HS-27A (cell line): ENCODE measurements at places on chromosomes 7 and 10.

DNA sequence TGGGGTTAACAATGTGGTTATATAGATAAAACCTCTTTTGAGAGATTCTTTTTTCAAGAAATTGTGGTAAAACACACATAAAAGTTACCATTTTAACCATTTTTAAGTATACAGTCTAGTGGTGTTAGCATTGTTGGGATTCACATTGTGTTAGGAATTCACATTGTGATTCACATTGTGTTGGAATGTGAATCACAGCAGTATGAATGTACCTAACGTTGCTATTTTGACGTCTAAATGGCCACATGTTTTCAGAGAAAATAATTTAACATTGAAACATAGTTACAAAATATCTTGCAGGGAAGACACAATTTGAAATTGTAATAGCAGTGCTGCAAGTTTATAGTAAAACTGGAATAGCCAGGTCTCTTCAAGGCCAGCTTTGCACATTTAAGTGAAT, 129.0 kb downstream of the BICC1 start:
- no peak for DNase-seq

GRCh38 chr7:7486362-7486761, 49.3 kb downstream of the COL28A1 start:
- no peak for DNase-seq

DNA sequence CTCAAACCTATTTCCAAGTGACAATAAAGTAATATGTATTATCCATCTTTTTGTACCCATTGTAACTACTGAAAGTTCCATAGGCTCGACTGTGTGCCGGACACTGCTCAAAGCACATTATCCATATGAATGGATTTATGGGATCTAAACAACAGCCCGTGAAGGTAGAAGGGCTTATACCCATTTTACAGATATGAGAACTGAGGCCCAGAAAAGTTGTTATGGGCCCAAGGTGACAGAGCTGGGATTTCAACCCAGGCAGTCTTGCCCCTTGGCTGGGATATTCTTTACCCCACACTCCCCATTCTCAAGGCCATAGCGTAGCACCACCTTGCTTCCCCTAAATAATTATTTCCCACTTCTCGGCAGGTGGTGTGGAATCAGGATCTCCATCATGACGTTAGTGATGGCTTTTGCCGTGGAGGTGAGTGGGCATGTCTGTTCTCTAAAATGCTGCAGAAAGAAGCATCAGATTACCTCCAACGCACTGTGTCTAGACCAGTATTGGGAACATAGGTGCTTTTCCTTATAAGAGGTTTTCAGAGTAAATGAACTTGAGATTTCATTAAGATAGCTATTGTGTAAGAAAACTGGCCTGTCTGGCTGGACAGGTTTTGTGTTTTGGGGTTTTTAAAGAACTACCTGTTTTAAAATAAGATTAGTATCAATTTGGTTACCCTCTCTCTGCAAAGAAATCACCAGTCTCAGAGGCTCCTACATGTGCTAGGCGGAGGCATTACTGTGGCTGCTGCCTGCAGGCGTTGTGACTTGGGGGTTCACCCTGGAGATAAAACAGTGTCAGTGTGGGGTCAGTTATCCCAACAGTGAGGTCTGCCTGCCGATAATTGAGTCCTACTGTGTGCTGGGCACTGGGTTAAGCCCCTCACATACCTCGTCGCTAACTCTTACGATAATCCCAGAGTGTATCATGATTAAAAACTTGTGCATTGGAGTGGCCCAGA, 85.1 kb upstream of the SDK1 start:
- no peak for DNase-seq

DNA sequence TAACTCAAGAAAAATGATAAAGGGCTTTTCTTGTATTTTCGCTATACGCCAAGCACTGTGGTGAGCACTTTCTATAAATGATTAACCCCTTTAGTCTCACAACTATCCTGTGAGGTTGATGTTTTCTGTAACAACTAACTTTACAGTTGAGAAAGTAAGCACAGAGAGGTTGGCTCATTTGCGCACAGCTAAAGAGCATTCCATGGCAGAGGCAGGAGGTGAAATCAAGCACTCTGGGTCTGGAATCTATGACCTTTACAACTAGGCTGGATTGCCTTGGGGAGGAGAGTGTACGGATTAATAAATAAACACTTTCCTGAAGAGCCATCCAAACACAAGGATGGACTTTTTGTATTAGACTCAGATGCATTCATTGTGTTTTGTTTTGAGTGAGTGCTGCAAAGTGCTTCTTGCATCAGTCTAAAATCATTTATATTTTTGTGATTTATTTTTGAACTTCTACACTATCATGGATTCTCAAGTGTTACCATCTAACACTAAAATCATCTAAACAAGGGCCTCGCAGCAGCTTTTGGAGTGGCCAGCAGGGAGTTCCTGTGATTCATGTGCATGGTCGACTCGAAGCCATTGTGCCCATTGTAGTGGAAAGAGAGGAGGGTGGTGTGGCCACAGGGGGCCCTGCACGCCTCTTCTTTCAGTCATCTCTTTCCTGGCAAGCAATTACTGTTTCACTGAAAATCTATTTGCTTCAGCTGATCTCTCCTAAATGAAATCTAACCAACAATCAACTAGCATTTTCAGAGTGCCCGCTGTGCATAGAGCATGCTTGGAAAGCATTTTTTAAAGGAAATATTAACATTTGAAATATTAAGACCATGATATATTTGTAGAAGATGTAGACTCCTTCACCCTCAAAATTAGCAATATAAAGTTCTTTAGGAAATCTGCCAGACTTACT, 633.4 kb upstream of the COBL start:
- no peak for DNase-seq

DNA sequence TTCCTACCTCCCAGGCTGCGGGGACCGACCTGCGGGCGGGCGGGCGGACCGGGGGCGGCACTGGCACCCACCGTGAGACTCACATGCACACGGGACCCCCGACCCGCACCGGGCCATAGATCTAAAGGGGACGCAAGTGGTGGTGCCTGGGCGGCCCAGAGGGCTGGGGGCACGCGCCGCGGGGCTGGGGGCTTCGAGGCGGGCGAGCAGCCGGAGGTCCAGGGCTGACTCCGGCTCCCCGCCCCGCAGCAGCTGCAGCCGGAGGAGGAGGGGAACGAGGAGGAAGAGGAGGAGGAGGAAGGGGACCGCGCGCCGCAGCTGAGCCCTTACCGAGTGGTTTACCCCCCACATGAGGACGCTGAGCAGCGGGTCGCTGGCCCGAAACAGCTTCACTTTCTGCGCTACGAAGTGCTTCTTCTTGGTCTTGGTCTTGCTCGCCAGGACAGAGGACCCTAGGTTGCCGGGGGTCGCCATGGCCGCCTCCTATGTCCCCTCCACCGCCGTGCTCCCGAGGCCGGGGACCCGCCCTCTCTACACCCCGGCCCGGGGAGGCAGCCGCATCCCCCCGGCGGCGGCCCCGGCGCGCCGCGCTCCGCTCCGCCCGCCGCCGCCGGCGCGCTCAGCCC, 412 bp downstream of the PIP4K2A start:
- no peak for DNase-seq

DNA sequence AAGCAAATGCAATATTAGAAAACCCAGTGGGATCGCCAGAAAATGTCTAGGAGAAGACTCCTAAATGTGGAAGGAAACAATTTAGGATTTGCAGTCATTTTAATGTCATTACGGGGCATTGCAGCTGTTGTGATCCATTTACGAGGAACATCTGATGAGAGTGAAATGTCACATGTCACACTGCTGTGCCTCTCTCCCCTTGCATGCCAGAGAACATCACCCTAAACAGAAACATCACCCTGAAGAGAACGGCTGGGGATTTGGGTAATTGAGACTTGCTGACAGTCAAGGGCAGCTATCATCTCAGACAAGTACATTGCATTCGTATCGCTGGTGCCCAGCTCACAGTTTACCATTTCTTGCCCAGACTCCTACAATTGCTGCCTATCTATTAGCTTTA, 785.7 kb upstream of the POM121L12 start:
- DNase-seq, result no peak

- DNase-seq, result no peak
Measured at GRCh38 chr7:1720326-1720725, 50.2 kb downstream of the ELFN1 start.

- no peak for DNase-seq
Measured at GRCh38 chr10:7218968-7219367, 191.9 kb downstream of the SFMBT2 start.

DNA sequence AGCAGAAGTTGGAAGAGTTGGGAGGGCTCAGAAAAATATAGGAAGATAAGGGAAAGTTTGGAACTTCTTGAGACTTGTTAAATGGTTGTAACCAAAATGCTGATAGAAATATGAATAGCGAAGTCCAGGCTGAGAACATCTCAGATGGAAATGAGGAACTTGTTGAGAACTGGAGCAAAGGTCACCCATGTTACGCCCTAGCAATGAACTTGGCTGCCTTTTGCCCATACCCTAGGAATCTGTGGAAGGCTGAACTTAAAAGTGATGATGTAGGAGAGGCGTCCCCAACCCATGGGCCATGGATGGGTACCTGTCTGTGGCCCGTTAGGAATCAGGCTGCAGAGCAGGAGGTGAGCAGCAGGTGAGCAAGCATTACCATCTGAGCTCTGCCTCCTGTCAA, 347.8 kb downstream of the ARL4A start:
- DNase-seq, result no peak

DNA sequence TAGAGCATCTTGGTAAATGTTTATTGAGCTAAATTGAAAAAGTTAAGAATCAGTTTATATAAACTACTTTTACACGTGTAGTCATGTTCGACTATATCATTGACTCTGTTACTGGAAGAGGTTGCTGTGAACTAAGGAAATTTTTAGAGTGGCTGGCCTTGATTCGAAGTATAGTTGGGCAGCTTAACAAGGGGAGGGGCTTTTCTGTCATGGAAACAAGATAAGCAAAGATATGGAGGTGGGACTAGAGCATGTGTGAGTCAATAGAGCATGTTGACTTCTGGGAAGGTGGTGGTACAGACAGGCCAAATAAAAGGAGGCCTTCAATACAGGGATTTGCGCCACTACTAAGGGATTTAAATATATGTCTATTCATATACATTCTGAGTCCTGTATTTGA, 7.6 kb downstream of the ATP5F1C start:
- DNase-seq, result no peak

- no peak for DNase-seq
Measured at GRCh38 chr10:72356987-72357386, 2.3 kb upstream of the DNAJB12 start.

- DNase-seq, result no peak
Measured at GRCh38 chr10:23217471-23217870, 25.4 kb downstream of the PTF1A start.

- no peak for DNase-seq
Measured at GRCh38 chr7:130989101-130989795, 255.2 kb upstream of the KLF14 start.

DNA sequence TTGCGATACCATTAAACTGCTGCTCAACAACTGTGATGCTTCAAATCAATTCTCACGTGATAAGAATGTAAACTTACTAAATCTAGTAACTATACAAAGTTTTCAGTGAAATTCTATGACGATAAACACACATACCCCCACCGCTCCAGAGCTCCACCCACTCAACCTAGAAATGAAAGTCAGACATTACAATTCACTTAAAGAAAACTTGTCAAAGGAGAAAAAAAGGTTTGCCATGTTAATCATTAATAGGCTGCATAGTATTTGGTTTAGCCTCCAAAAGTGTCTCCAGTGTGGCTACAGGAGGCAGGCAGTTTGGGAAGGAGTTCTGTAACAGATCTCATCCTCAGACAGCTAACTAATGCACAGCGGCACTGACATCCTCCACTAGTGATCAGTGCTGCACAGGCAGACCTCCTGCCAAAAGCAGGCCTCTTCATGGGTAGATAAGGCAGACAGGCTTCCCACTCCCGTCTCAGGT, 3.1 kb downstream of the HERPUD2 start:
- no peak for DNase-seq

DNA sequence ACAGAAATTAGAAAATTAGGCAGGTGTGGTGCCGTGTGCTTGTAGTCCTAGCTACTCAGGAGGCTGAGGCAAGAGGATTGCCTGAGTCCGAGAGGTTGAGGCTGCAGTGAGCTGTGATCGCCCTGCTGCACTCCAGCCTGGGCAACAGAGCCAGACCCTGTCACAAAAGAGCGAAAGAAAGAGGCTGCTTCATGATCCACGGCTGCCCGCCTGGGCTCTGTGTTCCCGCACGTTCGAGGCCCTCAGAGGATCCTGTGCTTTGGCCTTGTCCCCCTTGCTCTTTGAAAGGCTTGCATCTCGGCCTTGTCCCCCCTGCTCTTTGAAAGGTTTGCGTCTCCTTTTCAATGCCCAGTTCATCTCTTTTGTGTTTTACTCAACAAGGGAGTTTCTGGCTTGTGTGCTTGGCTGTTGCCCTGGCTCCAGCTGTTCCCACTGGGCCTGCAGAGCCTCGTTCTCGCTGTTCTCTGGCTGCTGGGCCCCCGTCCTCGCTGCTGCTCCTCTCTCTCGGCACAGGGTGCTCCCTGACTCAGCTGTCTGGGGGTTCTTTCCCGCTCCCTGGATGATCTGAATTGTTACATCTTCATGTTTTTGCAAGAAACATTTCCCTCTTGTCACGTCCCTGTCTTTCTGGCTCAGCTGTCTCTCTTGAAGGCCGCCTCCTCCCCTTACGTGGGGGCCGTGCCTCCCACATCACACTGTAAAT, 45.1 kb upstream of the INPP5A start:
- no peak for DNase-seq

DNA sequence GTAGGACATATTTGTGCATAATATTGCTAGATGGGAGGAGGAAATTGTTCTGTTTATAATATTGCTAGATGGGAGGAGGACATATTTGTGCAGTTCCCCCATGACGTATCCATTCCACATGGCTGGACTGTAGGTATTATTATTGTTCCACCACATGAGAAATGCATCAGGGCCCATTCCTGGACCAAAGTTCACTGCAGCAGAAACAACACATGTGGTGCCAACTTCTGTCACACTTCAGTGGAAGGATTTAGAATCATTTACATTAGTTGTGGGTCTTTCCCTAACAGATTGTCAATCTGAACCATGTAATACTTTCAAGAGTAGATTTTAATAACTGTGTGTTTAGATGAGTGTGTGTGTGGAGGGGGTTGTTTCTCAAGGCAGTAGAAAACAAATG, 32.7 kb upstream of the MACC1 start:
- no peak for DNase-seq

DNA sequence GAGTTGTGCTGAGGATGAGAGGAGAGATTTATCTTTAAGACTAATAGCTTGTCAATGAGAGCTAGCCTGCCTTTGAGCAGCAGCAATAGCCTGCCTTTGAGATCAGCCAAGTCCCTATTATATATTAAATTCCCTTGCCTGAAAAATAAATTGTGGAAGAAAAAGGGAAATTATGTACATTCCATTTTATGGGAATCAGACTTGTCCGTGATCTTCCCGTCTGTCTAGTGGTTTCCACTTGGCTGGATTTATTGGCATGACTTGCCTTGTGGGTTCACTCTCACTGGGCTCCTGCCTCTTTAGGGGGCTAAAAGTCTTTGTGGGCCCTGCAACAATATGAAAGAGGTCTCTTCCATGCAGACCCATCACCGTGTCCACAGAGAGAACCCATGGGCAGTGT, 171.7 kb upstream of the FRMD4A start:
- no peak for DNase-seq

GRCh38 chr7:289209-289755, 688 bp upstream of the FOXL3 start:
- DNase-seq, result no peak

GRCh38 chr7:84251277-84251781, 56.7 kb upstream of the SEMA3A start:
- DNase-seq, result no peak

GRCh38 chr10:71126432-71126831, 85.9 kb upstream of the UNC5B start:
- DNase-seq, result no peak

GRCh38 chr7:40870108-40870507, 735.3 kb downstream of the SUGCT start:
- DNase-seq, result no peak
